ENCODE measurements at places on chromosomes 4 and X.

DNA sequence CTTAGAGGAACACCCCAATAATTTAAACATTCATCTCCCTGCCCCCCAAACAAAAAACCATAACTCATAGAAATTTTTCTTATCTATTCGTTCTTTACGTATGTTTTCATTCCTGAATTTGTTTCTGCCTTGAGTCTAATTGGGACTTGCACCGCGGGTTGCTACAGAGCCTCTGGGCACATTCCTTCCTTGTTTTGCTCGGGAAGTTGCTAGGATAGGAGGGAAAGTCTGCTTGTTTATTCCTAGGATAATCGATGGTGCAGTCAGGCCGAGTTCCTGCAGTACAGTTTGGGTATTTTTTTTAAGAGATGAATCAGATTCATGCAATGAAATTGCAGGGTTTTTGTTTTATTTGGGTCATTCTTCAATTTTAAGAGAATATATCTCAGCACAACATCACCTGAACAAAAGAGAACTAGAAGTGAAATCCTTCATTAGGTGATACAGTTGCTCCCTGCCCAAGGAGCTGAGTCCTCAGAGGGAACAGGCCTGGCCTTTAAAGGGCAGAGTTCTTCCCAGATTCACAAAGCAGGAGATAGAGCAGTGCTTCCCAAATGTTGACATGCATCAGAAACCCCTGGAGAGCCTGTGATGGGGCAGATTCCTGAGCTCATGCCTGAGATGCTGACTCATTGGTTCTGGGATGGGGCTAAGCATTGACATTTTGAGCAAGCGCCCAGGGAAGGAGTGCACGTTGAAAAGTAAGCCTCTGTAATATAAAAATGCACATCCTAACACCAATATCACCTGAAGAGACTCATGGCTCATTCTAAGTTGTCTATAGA, 114.9 kb upstream of the FAM9B start:
- DNase-seq = peak; percentile 60

DNA sequence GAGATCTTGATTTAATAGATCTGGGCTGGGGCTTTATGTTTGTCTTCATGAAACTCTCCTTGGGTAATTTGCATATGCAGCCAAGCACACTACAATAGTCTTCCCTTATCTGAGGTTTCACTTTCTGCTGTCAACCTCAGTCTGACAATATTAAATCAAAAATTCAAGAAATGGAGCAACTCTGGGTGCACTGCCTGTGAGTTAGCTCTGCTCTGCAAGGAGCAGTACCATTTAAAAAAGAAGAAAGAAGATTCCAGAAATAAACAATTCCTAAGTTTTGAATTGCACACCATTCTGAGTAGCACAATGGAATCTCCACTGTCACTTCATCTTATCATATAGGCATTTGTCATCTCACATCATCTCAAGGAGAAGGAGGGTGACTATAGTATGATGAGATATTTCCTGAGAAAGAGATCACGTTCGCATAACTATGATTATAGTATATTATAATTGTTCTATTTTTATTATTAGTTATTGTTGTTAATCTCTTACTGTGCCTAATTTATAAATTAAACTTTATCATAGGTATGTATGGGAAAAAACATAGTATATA, 9.4 kb downstream of the FNIP2 start:
- no peak for DNase-seq

GRCh38 chrX:101231080-101231479, 11.5 kb downstream of the DRP2 start:
- no peak for DNase-seq

DNA sequence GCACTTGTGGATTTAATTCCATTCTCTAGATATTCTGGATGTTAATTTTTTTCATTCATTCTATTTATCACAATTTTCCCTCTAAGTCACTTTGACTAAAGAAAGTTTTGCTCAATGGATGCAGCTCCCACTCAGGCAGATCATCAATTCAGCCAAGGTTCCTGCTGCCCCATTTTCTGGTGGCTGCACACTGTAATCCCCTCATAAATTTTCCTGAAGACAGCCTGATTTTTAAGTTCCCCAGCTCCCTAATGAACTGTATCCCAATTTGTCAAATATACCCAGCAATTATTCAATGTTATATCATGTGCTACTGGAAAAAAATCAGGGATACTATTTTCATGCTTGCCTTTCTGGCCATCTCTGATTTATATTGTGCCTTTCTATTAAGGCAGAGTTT, 61.2 kb downstream of the SCD5 start:
- DNase-seq = no peak

GRCh38 chr4:40608628-40609027, 21.0 kb downstream of the RBM47 start:
- peak; percentile 42 for DNase-seq
